IgD-negative memory B cell (primary cell): ENCODE measurements at places on chromosomes 12 and 14. TPM values are rescaled to one million over a fixed set of nuclear protein-coding genes. Genes with fewer than 3 reads are reported as not detected.

Gene SUSD6
- 14.3 TPM for polyA plus RNA-seq

Gene TMEM106C
- polyA plus RNA-seq, result 41.4 TPM

Gene TAS2R43
- polyA plus RNA-seq, result not detected

Gene DBX2
- not detected for polyA plus RNA-seq

Gene KCNC2
- polyA plus RNA-seq, result not detected

Gene DPPA3
- polyA plus RNA-seq, result not detected

Gene LAG3
- polyA plus RNA-seq, result 0.88 TPM

Gene PTCSC3
- not detected for polyA plus RNA-seq

Gene SLC41A2
- polyA plus RNA-seq, result 0.83 TPM

Gene BICDL1
- polyA plus RNA-seq, result 1.1 TPM

Gene TTC9
- 9.2 TPM for polyA plus RNA-seq

Gene EFCAB11
- polyA plus RNA-seq, result 7.8 TPM

Gene CLEC1B
- not detected for polyA plus RNA-seq

Gene HOTAIR
- polyA plus RNA-seq, result not detected

Gene SIX4
- polyA plus RNA-seq, result not detected

Gene KRT83
- not detected for polyA plus RNA-seq

Gene PLD4
- 103 TPM for polyA plus RNA-seq

Gene OLR1
- not detected for polyA plus RNA-seq

Gene MYF6
- polyA plus RNA-seq, result not detected

Gene RHOF
- 90.0 TPM for polyA plus RNA-seq
